Cardiac septum (tissue), 1 donor: ENCODE measurements at places on chromosomes 2 and 18. TPM values are rescaled to one million over a fixed set of nuclear protein-coding genes. Genes with fewer than 3 reads are reported as not detected.

GRCh38 chr2:101111262-101111838 is 39.8 kb downstream of the TBC1D8 start:
- no peak for DNase-seq

GRCh38 chr2:8819194-8819593 is 18.2 kb downstream of the KIDINS220 start:
- no peak for DNase-seq

GRCh38 chr2:141589314-141589713 is 541.5 kb downstream of the LRP1B start:
- no peak for DNase-seq

DNA sequence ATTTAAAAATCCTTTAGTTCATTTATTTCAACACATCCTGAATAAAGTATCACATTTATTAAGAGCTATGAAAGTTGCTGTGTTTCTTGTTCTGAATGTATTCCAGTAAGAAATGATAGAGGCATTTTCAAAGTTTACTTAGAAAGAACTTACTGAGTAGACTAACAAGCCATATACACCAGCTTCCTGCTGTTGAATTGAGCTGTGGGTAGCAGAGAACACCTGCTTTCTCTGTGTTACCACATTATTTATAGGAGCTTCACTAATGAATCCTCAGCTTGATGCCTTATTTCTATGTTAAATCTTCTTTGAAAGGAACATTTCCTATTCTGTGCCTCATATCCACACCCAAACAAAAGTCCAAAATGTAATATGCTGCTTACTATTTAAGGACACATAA is 115.4 kb downstream of the CCDC141 start:
- DNase-seq = no peak

- DNase-seq = no peak
These were observed 31.4 kb upstream of the IL18RAP start for GRCh38 chr2:102391565-102391964.

DNA sequence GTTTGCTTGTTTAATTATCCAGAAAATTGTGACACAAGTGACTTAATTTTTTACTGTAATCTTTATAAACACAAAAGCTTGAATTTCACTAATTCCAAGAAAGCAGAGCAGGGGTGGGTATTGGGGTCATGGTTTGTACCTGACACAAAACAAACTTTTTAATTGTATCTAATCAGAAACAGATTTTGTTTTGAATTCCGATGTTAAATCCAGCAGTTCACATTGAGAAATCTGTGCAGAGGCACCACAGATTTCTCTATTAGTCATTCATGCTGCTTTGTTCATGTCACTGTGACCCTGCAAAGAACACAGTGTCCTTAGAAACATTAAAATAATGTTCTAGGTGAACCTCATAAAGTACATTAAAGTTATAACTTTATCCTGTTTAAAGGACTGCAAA is 443.4 kb downstream of the NYAP2 start:
- DNase-seq = no peak

GRCh38 chr2:42547446-42548295 is 20.8 kb upstream of the MTA3 start:
- no peak for DNase-seq

DNA sequence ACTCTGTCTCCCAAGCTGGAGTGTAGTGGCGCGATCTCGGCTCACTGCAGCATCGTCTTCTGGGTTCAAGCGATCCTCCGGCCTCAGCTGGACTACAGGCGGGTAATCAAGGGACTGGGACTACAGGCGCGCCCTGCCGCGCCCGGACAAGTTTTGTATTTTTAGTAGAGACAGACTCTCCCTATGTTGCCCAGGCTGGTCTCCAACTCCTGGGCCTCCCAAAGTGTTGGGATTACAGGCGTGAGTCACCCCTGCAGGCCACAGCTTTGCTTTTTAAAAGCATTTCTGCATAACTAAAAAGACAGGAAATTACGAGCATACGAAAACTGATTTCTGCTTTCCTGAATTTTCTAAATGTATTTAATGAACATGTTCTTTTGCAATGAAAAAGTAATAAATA is 916 bp upstream of the OSBPL1A start:
- DNase-seq = no peak

DNA sequence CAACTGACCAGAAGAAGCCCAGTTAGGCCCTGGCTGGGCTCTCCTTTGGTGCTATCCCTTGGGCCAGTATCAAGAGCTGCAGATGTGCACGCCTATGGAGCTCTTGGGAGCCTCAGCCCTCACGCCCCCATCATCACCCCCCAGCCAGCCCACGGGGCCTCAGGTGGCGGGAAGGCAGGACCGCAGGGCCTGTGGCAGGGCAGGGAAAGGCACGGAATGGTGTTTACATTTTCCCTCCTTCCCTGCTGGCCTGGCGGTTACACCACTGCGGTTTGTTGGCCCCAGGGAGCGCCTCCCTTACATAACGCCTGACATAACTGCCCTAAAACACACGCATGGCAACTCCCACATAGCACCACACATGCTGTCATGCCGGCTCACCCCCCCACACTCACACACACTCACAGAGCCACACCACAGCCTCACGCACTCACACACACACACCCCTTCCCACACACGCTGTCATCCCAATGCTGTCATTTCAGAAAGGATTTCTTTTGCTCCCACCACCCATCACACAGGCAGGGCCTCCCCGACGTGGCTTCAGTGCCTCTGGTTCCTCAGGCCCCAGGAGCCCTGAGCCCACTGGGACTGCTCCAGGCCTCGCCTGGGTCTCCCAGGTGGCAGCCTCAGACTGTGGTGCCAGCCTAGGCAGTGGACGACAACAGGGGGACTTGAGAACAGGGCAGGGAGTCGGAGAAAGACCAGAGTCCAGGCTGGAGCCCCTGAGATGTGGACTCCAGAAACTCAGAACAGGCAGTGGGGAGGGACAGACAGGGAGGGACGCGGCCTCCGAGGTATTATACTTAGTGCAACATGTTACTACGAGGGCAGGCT is 15.7 kb downstream of the ZFP36L2 start:
- DNase-seq = peak; percentile 86

- no peak for DNase-seq
These were observed 59.1 kb upstream of the BOD1L2 start for GRCh38 chr18:57087644-57088376.

DNA sequence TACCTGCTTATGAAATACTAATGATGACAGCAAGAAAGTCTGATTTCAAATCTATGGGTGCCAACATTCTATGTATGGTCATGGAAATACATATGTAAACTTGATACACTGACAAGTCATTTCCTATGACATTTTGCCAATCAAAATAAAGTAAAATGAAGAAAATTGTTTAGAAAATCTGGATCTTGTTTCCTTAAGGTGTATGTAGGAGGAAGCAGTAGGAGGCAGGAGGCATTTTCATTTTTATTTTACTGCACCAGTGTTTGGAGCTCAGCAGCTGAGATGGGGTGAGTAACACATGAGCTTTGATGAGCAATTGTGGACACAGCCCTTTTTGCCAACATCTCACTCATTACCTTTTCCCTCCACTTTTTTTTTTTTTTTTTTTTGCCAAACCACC is 167.0 kb downstream of the AFF3 start:
- DNase-seq = no peak

GRCh38 chr2:160870729-160871465 is 289.3 kb upstream of the TANK start:
- no peak for DNase-seq

GRCh38 chr2:177489719-177490301 is 97.2 kb downstream of the AGPS start:
- DNase-seq = no peak

- DNase-seq = no peak
These were observed 2.2 kb downstream of the C1D start for GRCh38 chr2:68060652-68061051.

- no peak for DNase-seq
These were observed 127.6 kb downstream of the PIK3C3 start for GRCh38 chr18:42082415-42083234.

Gene ALPG
- total RNA-seq = not detected

Gene BCL11A
- total RNA-seq = 16.9 TPM

Gene DCC
- not detected for total RNA-seq

Gene NRP2
- 11.7 TPM for total RNA-seq

Gene TMBIM1
- total RNA-seq = 143 TPM

Gene SERPINB8
- total RNA-seq = 4.5 TPM

Gene FIGN
- total RNA-seq = 16.4 TPM

Gene ALPI
- not detected for total RNA-seq

Gene LOXHD1
- 0.48 TPM for total RNA-seq
